ENCODE measurements at places on chromosomes 3 and 15. TPM values are rescaled to one million over a fixed set of nuclear protein-coding genes. Genes with fewer than 3 reads are reported as not detected.

- peak; percentile 14 for DNase-seq
These were observed 463.5 kb upstream of the RASGRP1 start for GRCh38 chr15:39028069-39028468.

GRCh38 chr15:89446255-89446891 is 50.0 kb downstream of the RHCG start:
- no peak for DNase-seq

DNA sequence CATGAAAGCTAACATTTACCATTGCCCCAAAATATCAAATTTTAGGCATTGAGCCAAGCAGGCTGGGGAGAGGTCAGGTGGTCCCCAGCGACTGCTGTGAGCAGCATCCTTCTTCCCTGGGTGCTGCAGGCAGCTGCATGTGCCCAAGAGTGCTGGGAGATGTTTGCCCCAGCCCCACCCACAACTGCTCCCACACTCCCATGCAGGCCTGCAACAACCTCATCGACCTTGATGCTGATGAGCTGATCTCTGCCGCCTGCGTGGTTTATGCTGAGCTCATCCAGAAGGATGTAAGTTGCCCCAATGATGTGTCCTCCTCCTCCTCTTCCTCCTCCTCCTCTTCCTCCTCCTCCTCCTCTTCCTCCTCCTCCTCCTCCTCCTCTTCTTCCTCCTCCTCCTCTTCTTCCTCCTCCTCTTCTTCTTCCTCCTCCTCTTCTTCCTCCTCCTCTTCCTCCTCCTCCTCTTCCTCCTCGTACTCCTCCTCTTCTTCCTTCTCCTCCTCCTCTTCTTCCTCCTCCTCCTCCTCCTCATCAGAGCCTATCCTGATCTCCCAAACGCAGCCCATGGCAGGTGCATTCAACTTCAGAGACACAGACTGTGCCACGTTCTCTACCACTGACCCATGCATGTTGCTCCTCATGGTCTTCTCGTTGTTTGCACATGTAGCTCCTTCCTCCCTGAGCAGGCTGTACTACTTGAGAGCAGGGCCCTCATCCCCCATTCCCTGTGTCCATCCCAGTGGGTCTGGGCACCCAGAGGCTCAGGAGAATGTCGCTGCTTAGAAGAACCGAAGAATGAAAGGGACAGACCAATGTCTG is 15.1 kb downstream of the TBC1D21 start:
- DNase-seq = no peak

DNA sequence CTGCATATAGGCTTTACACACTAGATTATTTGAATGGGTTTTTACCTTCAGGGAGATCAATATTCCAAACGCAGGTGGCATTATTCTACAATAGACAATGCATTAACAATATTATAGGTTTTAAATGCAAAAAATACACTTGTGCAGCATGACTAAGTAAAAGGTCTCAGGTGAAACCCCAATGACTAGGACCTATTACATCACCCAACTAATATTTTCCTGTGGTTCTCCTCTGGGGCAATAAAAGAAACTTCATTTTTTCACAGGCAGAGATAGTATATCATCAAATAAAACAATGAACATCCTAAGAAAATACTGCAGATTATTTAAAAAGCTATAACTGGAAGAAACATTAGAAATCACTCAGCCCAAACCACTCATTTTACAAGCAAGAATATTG is 375.3 kb downstream of the ROBO1 start:
- DNase-seq = no peak

DNA sequence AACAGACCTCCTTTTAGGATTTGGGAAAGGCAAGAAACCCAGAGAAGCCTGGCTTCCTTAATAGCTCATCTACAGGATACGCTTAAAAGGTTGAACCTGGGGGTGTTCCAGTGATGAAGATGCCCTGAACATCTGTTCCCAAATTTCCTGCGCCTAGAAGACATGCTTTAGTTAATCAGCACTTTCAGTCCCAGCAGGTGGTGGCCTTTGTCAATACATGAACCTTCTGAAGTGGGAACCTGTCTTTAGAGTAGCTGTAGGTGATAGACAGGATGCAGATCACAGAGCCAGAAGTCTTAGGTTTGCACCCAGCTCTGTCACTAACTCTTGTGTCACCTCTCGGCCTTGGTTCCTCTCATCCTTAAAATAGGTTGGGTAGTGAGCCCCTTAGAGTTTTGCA is 149.7 kb upstream of the SYNPR start:
- no peak for DNase-seq

- DNase-seq = peak; percentile 46
These were observed 115.4 kb downstream of the NEK10 start for GRCh38 chr3:27253831-27254230.

DNA sequence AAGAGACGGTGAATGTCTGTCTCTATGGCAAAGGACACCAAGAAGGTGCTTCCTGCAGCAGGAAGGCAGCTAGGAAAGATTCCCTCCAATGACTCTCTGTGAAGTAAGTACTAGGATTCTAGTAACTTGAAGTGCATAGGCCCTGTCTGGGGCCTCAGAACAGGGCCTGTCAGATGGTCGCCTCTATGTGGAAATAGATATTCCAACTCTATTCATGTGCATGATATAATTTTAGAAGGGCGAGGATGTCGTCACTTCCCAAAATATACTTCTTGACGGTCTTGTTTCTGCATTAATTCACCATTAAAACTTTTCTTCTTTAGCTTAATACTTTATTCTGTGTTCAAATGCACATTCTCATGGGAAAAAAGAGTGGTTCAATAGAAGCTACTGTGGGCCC is 167.0 kb downstream of the TLE3 start:
- no peak for DNase-seq

SUSD5 gene
- 15.3 TPM for total RNA-seq

RASGRP1 gene
- 0.38 TPM for total RNA-seq

THAP10 gene
- 4.0 TPM for total RNA-seq

AMIGO3 gene
- total RNA-seq = not detected

GP9 gene
- total RNA-seq = not detected

FANCD2 gene
- 26.8 TPM for total RNA-seq

LINS1 gene
- 14.7 TPM for total RNA-seq
